ENCODE measurements at places on chromosomes 5 and 9. TPM values are rescaled to one million over a fixed set of nuclear protein-coding genes. Genes with fewer than 3 reads are reported as not detected.

The PRR16 gene
- total RNA-seq: 0.97 TPM

DNA sequence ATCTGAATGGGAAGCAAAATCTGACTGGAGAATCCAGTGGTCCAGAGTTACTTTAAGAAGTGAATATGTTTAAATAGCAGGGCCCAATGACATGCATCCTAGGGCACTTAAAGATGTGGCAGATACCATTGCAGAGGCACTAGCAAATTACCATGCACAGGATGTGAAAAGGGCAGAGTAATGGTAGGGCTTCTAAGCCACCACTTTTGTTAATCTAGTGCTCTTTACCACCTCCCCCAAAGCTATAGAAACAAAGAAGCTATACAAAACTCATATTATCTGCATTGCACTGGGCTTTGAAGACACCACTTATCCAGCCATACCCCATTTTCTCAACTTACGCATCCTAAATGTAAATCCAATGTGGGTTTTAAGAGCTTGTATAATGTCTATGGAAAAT is 81.2 kb downstream of the ZCCHC7 start:
- peaks cover 9% of the 10 kb centered on the region for H3K4me1 ChIP-seq
- H3K4me3 ChIP-seq: no peak overlapping the region
- no peak overlapping the region for H3K27ac ChIP-seq
- DNase-seq: no peak
- no peaks in the 10 kb centered on the region for H3K27me3 ChIP-seq

- no peak overlapping the region for H3K27ac ChIP-seq
- no peaks in the 10 kb centered on the region for H3K4me1 ChIP-seq
- DNase-seq: no peak
- no peaks in the 10 kb centered on the region for H3K27me3 ChIP-seq
- H3K4me3 ChIP-seq: no peak overlapping the region
Measured at GRCh38 chr5:35741971-35742370, 114.7 kb upstream of the IL7R start.

DNA sequence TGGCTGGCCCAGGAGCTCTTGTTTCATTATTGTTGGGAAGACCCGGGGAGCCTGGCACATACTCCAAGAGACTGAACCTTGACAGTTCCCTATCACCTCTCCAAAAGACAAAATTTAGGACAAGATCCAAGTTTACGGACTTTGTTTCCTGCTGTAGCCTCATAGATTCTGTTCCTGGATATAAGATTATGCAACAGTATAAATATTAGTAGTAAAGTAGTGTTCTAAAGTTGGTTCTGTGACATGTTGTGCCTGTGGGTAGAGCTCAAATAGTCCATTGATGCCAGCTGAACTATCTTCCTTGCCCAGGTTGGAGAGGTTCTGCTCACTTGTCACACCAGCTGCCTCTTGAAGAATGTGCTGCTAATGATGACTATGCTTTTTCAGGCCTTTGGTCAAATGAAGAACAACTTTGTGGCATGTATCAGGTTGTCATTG is 430.2 kb downstream of the DMAC1 start:
- H3K4me1 ChIP-seq: peaks cover 12% of the 10 kb centered on the region
- no peak for DNase-seq
- no peaks in the 10 kb centered on the region for H3K36me3 ChIP-seq
- H3K27ac ChIP-seq: no peak overlapping the region
- H3K27me3 ChIP-seq: no peaks in the 10 kb centered on the region

DNA sequence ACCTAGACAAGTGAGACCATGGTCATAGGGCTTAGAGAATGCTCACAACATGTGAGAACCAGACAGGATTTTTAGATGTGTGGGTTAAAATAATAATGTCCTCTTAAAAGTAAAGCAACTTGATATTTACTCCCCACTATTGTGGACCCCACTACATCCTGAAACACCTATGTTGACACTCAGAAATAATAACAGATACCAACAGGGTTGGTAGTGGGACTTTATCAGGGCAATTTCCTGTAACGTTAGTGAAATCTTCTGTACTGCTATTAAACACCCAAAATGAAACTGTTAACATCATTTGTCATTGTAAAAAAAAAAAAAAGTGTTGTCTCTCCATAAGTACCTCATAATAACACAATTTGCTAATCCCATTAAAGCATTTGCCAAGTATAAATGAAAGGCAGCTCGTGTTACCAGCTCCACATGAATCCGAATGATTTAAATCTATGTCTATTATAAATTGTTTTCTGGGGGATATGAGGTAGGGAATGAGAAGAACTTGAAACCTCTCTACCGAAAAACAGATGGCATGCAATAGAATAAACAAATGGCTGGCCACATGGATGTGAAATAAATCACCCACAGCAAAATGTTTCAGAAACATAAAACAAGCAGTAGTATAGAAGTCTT is 285.9 kb downstream of the ARHGEF28 start:
- H3K27ac ChIP-seq: no peak overlapping the region
- no peaks in the 10 kb centered on the region for H3K27me3 ChIP-seq
- no peak for DNase-seq
- no peak overlapping the region for H3K4me3 ChIP-seq
- H3K4me1 ChIP-seq: no peaks in the 10 kb centered on the region

The GPR21 gene
- total RNA-seq: 4.7 TPM

DNA sequence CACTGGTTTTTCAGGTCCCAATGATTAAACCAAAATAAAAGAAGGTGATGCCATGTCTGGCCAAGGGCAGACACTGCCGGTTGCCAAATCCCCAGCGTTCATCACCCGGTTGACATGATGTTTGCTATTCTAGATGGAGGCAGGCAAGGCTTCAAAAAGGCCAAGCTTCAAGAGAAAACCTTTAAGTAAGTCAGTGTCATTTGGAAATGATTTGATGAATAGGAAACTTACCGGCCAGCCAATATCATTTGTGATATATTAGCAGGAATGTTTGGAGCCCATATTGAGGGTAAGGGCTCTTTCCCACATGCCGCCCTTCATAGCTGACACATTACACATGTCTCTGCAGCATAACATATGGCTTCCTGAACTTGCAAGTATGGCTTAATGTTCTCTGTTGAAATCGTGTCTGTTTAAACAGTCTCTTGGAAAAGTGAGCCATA is 89.5 kb upstream of the TTC23L start:
- H3K4me1 ChIP-seq: peaks cover 7% of the 10 kb centered on the region
- H3K27me3 ChIP-seq: no peaks in the 10 kb centered on the region
- H3K4me3 ChIP-seq: no peak overlapping the region
- DNase-seq: no peak
- H3K27ac ChIP-seq: no peak overlapping the region
